SW480 (cell line): ENCODE measurements at places on chromosomes 7 and 10.

DNA sequence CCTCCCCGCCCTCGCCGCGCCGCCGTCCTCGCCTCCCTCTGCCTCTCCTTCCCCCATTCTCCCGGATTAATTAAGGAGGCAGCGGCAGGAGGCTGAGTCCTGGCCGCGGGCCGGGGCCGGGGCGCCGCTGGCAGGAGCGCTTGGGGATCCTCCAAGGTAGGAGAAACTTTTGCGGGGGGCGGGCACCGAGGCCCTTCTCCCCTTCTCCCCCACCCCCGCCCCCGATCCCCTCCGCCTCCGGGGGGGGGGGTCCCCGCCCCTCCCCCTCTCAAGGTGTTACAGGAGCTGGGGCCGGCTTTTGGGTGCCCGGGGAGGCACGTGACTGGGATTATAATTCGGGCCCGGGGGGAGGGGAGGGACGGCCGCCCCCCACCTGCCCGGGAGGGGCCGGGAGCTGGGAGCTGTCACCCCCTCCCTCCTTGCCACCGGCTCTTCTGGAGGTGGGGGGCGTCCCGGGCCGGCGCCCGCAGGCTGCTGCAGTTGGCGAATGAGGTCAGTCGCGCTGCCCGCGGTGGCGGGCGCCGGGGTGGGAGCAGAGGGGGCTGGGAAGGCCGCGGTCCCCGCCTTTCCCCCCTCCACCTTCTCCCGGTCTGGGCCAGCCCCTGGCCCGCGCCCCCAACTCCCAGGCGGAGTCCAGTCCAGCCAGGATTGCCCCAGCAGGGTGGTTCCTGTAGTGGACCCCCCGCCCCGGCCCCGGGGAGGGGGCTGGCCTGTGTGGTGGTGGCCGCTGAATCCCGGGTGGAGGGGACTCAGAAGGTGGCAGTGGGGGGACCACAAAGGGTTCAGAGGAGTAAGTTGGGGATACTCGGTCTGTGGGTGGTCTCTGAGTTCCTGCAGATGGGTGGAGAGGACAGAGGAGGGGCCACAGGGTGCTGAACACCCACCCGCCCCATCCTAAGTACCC lies 567 bp downstream of the GTF2IRD1 start:
- DNase-seq: no peak

- DNase-seq: no peak
These were observed 37.7 kb downstream of the CDK6 start for GRCh38 chr7:92798517-92799249.

- no peak for DNase-seq
These were observed 165.6 kb downstream of the AVL9 start for GRCh38 chr7:32660936-32661335.

DNA sequence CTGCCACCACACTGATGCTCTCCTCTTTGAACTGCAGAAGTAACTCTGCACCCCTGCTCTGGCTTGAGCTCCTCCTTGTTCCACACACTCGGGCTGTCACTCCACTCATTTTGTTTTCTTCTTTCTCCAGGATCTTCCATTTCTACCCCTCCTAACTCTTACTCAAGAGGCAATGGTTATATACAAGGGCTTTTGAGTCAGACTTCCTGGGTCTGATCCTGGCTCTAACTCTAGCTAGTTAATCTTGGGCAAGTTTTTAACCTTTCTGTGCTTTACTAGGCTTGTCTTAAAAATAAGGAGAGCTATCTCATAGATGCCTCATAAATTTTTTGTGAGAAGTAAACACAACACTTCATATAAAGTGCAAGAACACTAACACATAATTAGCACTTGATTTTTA lies 45.3 kb upstream of the GNAI1 start:
- no peak for DNase-seq

- peak; percentile 64 for DNase-seq
These were observed at the start of gene SCIN for GRCh38 chr7:12570534-12571461. Gene SCIN, plus strand, starts transcription at chr7:12570720. Its CDS starts 67 bp downstream, at chr7:12570787.

- DNase-seq: peak; percentile 69
These were observed 77.0 kb downstream of the OAT start for GRCh38 chr10:124341768-124342135.

DNA sequence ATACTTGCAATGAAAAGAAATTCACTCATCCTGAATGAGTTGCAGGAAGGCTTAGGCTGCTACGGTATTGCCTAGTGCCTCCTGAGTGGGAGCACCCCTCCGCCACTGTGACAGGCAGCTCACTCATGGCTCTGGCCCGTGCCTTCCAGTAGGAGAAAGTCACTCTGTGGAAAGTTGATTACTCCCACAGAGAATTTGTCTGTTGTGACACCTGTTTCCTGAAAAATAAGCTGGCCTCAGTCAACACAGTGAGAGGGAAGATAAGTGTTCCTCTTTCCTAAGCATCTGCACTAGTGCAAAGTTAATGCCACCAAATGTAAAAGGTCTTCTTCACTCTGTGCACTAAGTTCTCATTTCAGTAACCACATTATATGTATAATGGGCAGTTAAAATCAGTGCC lies 158.8 kb upstream of the INHBA start:
- DNase-seq: no peak
